H1 (cell line): ENCODE measurements at places on chromosomes 2 and 18.

GRCh38 chr2:196263181-196263747 lies 91.9 kb upstream of the STK17B start:
- DNase-seq, result no peak

DNA sequence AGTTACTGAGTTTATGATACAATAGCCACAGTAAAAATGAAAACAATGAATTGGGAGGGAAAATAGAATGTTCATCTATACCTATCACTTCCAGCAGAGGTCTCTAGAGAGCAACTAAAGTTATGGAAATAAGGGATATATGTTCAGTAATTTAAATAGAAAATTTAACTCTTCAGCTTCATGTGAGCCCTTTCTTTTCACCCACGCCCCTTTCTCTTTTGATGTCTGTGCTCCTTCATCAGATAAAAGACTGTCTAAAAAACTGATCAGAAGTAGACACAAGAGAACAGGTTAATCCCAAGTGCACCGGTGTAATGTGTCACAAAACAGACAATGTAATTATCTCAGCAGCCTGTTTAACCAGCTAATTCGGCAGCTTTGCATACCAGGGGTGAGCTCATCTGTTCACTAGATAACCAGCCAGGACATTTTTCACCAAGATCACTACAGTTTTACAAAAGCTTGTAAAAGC lies 238.5 kb upstream of the ERBB4 start:
- no peak for DNase-seq

- no peak for DNase-seq
Measured at GRCh38 chr2:214699236-214699635, 110.2 kb downstream of the BARD1 start.

GRCh38 chr2:160505256-160505655 lies 11.6 kb upstream of the RBMS1 start:
- no peak for DNase-seq

GRCh38 chr2:134217924-134218323 lies 35.9 kb upstream of the MGAT5 start:
- DNase-seq, result no peak

- DNase-seq, result no peak
Measured at GRCh38 chr2:236945431-236946016, 140.2 kb upstream of the COPS8 start.

DNA sequence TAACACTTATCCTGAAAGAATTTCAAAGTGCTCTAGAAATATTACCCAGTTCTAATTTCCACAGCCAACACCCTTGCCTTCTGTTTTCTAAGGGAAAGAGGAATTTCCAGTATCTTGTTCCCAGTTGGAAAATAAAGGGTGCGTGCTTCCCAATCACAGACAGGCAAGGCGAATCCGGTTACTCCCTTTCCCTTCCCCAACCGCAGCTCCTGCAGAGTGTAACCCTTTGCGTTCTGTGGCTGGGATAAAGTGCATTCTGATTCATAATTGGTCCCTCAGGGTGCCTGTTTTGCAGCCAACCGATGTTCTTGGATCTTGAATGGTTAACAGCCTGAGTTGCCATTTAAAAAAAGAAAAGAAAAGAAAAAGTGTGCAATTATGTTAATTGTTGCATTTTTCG lies 40.6 kb upstream of the PGAP1 start:
- no peak for DNase-seq

- no peak for DNase-seq
Measured at GRCh38 chr2:195907474-195907873, 161.2 kb downstream of the DNAH7 start.
